ENCODE measurements at places on chromosomes 5 and 9.

DNA sequence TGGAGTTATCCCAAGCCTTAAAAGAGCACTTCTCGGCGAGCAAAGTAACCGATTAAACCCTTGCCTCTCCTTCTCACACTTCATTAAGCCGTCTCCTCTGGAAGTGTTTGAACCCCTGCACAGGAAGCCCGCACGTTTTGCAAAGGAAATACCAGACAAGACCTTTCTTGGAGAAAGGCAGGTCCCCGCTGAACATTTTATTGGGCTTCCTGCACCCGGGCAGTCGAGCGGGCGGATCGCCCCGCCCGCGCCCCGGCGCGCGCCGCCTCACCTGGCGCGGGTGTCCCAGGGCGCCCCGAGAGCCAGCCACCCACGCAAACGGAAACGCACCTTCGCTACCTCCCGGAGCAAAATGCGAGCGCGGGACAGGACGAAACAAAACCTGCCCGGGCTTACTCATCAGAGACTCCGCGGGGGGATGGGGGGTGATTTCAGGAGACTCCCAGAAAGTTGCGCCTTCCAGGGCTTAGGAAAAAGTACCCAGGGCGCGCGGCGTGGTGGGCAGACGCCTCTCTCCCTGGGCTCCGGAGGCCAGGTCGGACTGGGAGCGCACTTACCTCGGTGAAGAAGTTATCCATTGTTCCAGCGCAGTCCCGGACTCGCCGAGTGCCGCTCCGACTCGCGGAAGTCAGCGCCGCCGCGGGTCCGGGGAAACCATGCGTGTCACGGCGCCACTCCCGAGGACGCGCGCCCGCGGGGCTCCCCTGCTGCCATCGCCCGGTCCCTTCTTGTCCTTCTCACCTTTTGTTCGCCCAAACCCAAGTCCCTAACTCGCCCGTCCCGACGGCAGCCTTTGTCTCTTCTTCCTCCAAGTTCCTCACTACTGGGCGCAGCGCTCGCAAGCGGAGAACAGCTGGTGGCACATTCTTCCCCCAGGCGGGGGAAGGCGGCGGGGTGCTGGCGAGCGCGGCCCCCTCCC is 598 bp downstream of the MYO10 start:
- peak; percentile 72 for DNase-seq

- DNase-seq: no peak
Measured at GRCh38 chr5:43620944-43621505, 18.0 kb downstream of the NNT start.

GRCh38 chr5:5810461-5810860 is 388.0 kb downstream of the ICE1 start:
- no peak for DNase-seq

DNA sequence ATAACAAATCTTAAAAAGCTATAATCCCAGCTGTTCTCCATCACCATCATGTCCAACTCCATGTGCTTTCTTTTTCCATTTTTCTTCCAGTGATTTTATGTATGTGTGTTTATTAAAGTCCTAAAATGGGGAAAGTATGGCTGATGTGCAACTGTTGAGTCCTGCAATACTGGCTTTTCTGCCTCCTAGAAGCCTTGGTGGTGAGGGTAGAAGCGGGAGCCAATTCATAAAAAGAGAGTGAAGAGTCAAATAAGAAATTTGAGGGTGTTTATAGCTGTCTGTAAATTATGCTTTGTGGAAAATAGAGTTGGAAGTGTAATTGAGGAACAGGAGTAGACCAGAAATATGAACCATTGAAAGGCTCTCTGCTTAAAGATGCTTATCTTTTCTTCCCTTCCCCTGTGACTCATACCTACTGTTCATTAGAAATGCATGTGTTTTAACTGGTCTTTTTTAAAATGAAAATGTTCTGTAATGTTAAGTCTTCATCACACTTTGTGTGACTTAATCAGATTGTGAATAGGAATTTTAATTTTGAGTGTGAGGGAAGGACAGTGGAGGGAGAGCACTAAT is 80.1 kb downstream of the ZCCHC7 start:
- peak; percentile 84 for DNase-seq

DNA sequence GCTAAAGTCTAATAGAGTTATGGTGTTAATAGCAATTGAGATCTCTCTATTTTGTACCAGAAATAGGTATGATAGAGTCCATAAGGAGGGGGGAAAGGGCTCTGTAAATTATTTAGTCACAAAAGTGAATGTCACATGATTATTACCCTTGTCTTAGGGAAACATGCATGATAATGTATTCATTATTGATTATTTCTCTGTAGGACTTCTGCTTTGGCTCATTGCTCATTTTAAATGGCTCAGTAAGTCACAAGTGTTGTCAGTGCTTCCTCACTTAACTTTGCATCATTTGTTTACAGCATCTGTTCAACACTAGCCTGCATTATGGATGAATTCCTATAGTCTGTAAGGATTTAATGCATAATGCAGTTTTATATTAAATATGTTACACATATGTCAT is 788.8 kb upstream of the EDIL3 start:
- no peak for DNase-seq

GRCh38 chr5:65446682-65447081 is 35.0 kb downstream of the ADAMTS6 start:
- no peak for DNase-seq

- DNase-seq: peak; percentile 86
Measured at GRCh38 chr5:171647043-171647903, 138.3 kb upstream of the SMIM23 start.

DNA sequence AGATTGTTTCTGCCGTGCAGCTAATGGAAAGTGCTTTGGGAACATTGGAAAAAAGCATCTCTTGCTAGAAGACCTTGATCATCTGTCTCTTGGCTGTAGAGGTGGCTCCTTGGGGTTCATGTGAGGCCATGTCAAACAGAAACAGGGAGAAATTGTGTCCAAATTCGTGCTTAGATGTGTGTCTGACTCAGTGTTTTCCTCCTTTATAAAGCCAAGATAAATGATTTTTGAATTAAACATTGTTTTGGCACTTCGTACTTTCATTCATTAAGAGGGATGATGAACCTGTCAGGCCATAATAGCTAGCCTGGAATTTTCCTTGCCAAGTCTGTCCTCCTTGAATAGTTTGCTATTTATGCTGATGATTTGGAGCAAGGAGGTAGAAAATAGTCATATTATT is 143.8 kb downstream of the FBXL7 start:
- DNase-seq: no peak

DNA sequence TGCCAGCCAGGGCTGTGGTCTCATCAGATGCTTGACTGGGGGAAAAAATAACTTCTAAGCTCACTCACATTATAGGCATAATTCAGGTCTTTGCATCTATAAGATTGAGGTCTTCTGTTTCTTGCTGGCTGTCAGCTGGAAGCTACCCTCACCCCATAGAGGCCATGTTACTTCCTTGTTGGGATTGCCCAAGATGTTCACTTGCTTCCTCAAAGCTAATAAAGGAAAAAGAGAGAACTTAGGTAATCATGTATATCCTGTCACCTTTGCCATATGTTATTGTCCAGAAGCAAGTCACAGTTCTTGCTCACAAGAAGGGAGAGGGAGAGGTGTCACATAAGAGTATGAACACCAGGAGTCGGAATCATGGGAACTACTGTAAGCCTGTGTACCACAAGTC is 38.7 kb upstream of the ANKRD34B start:
- DNase-seq: no peak

- DNase-seq: no peak
Measured at GRCh38 chr9:70634696-70635095, 220.2 kb upstream of the KLF9 start.

- DNase-seq: peak; percentile 47
Measured at GRCh38 chr9:125747765-125748445, 732 bp downstream of the PBX3 start.

GRCh38 chr5:24621792-24622191 is 23.0 kb downstream of the CDH10 start:
- no peak for DNase-seq

DNA sequence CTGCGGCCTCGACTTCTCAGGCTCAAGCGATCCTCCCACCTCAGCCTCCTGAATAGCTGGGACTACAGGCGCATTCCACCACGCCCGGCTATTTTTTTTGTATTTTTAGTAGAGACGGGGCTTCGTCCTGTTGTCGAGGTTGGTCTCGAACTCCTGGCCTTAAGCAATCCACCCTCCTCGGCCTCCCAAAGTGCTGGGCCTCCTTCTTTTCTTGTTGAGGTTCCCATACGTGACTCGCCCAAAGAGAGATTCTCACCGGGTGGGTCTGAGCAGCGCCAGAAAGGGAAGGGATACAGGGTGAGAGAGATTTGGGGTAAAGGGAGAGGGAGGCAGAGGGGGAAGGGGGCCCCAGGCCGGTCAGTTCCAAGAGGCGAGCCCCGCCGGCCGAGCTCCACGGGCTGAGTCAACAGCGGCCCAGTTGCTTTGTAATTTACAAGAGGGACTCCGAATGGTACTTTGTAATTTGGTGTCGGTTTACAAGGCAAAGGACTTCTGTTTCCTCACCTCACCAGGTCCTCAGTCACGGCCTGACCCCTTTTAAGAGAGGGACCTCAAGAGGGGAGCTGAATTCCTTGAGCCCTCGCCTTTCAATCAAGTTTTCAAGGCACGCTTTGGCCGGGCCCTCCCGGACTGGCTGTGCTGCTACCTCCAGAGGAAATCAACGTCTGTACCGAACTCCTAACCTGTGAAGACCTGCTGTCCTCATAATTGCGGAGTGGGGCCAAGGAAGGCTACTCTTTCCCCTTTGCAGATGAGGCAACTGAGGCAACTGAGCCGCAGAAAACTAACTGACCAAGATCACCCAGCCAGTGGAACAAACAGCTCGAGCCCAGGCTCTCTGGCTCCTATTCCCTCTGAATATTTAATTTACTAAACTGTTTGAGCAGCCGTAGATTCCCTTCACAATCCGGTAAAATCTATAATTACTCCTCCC is 3.3 kb upstream of the DMRT2 start:
- DNase-seq: no peak

- peak; percentile 83 for DNase-seq
Measured at GRCh38 chr5:36573438-36573837, 33.0 kb upstream of the SLC1A3 start.

GRCh38 chr5:91212714-91213092 is 170.4 kb downstream of the ARRDC3 start:
- DNase-seq: peak; percentile 67

- peak; percentile 10 for DNase-seq
Measured at GRCh38 chr5:81140943-81141342, 92.2 kb upstream of the CKMT2 start.

DNA sequence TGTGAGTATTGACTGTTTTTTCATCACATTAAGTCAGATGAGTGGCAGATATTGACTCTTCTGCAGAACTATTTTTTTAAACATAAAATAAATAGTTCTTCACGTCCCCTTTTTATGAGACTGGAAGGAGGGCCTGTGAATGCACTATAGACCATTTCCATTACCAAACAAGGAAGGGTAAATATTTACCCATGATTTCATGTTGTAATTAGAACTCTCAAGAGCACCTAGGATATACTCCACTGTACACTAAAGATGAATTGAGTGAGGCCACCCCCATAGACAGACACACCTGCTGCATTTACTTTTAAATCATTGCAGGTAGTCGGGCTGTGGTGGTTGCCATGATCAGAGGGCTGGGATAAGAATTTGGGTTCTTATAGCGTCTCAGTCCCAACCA is 22.6 kb downstream of the SLC36A1 start:
- DNase-seq: no peak

DNA sequence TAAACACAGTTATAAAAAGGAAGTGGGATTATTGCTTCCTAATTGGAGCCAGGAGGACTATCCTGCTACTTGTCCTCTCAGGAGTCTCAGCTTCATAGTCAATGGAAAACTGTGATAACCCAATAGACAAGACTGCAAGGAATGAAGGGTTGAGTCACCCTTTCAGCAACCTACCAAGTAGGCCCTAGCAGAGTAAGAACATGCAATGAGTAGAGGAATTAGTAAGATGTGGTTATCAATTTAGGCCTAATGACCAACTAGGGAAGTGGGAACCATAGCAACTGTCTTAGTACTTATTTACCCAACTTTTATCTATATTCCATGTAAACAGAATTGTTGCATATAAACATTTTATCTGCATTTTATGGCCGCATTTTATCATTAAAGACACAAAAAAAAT is 310.1 kb downstream of the RFX3 start:
- no peak for DNase-seq

GRCh38 chr9:15211160-15211814 is 95.7 kb downstream of the TTC39B start:
- DNase-seq: peak; percentile 79

DNA sequence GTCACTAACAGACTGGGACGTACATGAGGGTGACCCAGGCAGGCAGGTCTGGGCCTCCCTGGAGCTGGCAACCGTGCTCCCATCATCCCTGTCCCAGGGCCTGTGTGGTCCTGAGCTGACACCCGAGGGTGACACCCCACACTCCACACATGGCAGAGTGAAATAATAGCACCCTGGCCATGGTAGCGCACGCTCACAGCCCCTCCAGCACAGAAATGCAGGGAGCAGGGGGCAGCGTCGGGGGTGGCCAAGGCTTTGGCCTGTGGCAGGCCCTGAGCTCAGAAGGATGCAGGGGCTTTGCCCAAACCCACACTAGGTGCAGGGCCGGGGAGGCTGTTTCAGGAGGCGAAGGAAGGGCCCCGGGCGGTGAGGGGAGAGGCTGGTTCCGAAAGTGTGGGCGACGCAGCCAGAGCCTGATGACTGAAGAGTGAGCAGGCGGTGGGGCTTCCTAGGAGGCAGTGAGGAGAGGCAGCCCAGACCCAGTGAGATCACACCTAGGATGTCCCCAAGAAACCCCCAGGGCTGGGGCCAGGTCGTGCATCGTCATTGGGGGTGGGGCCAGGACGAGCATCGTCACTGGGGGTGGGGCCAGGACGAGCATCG is 12.9 kb downstream of the OR2V2 start:
- peak; percentile 85 for DNase-seq

- peak; percentile 29 for DNase-seq
Measured at GRCh38 chr5:94376672-94377345, 241.6 kb downstream of the KIAA0825 start.

GRCh38 chr5:135227064-135228022 is 171.7 kb downstream of the MACROH2A1 start:
- DNase-seq: no peak

DNA sequence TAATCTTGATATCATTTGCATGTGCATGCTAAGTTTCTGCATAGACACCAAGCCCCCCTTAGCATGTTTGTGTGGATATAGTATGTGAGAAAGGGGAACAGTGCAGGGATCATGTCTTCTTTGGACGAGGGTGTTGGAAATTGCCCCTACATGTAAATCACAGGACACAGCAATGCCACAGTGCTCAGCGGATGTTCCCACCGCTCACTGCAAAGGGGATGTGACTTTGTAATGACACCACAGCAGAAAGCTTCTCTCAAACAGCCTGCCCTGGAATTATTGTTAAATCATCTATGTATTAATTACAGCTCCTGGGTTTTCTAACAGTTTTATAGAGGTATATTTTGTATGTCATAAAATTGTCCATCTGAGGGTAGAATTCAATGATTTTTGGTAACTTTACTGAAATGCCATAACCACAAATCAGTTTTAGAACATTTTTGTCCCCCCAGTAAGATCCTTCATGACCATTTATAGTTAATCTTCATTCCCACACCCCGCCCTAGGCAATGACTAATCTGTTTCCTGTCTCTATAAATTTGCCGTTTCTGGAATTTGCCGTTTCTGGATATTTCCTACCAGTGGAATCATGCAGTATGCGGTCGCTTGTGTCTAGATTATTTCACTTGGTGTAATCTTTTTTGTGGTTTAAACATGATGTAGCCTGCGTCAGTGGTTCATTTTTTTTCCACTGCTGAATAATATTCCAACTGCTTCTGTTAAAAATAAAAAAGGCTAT is 648.5 kb upstream of the WWC1 start:
- peak; percentile 95 for DNase-seq
